ENCODE measurements at places on chromosomes 3 and 15. TPM values are rescaled to one million over a fixed set of nuclear protein-coding genes. Genes with fewer than 3 reads are reported as not detected.

- no peak for DNase-seq
Observed at GRCh38 chr15:71736286-71736947, 73.9 kb upstream of the NR2E3 start.

DNA sequence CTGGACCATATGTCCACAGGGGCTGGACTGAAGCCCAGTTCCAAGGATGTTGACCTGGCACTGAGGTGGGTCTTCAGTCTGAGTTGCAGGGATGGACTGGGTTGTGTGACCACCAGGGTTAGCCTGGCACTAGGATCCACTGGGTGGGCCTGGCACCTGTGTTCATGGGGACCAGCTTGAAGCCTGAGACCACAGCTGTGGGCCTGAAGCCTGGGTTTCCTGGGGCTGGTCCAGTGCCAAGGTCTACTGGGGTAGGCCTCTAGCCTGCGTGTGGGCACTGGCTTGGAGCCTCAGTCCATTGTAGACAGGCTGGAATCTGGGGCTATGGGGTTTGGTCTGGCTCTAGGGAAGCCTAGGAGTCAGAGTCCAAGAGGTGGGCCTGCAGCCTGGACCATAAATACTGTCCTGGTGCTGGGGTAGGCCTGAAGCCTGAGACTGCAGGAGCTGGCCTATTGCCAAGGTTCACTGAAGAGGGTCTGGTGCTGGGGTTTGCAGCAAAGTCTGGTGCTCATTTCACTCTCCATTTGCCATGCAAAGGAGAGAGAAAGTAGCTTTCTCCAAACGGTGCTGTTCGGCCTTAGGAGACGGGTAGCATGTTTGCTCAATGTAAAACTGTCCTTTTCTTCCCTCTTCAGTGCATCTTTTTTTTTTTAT lies 51.2 kb upstream of the TBC1D5 start:
- no peak for DNase-seq

GRCh38 chr3:46931631-46932331 lies 44.8 kb downstream of the CCDC12 start:
- DNase-seq: peak; percentile 35

ACTC1 gene
- not detected for total RNA-seq

UNC13C gene
- not detected for total RNA-seq

GRCh38 chr3:155244699-155245098 lies 48.8 kb downstream of the STRIT1 start:
- DNase-seq: no peak

GHSR gene
- total RNA-seq: not detected
